ENCODE measurements at places on chromosomes 2 and 18.

- DNase-seq, result no peak
Measured at GRCh38 chr18:13227910-13228309, 9.3 kb downstream of the LDLRAD4 start.

GRCh38 chr18:46518438-46518837 lies 138.6 kb downstream of the LOXHD1 start:
- DNase-seq, result no peak

- no peak for DNase-seq
Measured at GRCh38 chr2:149924028-149924427, 336.5 kb upstream of the MMADHC start.

DNA sequence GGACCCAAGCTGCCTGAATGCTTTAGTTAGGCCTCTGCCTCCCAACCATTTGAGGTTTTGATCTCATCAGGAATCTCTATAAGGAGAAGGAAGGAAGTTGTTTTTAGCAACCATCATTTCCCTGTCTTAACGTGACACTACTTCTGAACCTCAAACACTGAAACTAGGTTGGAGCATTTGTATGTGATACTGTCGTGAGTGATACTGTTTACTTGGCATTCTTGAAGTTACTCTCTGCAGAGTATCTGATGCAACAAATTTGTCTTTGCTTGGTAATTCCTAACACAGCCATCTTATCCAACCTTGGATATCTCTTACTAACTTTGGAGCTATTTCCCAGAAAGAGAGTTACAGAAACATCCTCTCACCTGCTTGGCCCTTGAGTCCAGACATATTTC lies 22.1 kb downstream of the TTLL4 start:
- no peak for DNase-seq

DNA sequence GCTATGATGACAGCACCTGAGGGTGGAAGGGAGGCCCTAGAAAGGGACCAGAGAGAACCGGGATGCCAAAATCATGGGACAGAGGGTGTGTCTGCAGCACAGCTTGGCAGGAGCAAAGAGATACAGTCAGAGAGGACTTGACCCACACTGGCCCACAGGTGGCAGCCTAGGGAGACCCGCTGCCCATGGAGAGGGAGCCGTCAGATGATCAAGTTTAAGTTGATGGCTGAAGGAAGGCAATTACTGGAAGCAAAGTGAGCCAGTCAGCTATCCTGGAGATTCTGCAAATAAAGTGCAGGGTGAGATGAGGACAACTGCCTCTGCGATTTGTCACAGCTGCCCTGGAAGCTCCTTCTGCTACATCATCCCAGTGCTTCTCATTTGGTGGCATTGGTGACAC lies 74.0 kb downstream of the CMPK2 start:
- no peak for DNase-seq

DNA sequence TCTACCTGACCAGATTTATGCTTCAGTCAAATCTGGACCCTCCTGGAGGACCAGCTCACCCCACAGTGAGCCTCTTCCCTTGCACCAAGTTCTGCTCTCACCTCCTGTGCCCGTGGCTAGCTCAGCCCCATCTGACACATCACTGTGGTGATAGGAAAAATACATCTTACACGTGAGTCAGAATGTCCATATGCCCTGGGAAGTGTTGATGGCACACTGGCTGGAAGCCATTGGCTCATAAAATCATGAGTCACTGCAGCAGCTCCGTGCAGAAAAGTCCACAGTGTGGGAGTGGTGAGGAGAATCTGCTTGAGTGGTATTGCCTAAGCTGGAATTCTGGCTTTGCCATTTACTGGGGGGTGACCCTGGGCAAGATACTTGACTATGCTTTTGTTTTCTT lies 42.6 kb upstream of the RAPGEF4 start:
- DNase-seq, result peak; percentile 83

- DNase-seq, result no peak
Measured at GRCh38 chr2:48146552-48146951, 240.3 kb upstream of the FBXO11 start.

DNA sequence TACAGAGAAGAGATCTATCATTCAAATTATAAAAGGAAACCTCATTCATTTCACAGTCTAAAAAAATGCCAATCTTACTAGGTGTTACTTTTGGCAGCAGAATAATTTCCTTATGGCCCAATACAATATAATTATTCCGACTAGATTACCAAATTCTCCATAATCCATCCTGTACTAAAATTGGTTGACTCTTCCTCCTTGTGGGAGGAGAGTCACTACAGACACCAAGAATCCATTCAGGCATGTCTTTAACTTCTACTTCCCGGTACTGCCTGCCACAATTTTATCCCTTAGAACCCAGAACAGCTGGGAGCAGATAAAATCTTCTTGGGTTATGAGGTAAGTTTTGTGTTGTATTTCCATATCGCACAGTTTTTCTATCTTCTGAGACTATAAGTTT lies 9.9 kb downstream of the FARSB start:
- no peak for DNase-seq

GRCh38 chr2:102103992-102104871 lies 38.3 kb upstream of the IL1R1 start:
- no peak for DNase-seq

DNA sequence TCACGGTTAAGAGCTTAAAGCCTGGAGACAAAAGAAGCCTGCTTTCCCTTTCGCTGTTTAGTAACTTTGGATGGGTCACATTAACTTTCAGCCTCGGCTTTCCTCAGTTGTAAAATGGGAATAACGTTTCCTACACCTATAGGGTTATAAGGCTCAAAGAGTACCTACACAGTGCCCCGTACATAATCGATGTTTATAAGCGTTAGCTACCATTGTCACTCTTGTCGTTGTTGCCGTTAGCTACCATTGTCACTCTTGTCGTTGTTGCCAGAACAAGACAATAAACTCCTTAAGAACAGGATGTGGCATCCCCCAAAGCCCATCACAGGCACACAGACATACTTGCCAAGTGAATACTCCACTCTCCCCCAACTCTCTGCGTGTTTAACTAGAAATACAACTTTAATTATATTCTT lies 901 bp upstream of the MFSD6 start:
- DNase-seq, result no peak

Measured in LNCaP clone FGC (cell line).